Activated gamma-delta T cell (primary cell): ENCODE measurements at places on chromosomes 2 and 18.

GRCh38 chr2:168210895-168211570, 36.4 kb downstream of the STK39 start:
- no peak for DNase-seq

DNA sequence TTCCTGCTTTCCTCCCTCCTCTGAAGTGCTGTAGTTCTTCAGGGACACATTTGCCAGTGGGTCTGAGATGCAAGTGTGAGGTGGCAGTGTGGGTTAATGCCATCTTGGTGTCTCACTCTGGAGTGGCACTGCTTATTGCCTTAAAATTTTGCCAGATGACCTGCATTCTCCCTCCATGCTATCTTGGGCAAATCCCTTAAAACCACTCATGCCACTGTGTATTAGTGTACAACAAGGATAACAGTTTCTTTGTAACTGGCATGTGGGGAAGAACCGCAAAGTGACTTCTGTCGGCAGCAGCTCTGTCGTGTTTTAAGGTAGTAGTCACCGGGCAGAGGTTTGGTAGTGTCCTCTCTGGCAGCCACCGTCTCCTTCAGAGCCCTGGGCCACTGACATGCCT, 124.2 kb downstream of the NEDD4L start:
- no peak for DNase-seq

- DNase-seq: no peak
These were observed 18.8 kb downstream of the PROC start for GRCh38 chr2:127437056-127437455.

DNA sequence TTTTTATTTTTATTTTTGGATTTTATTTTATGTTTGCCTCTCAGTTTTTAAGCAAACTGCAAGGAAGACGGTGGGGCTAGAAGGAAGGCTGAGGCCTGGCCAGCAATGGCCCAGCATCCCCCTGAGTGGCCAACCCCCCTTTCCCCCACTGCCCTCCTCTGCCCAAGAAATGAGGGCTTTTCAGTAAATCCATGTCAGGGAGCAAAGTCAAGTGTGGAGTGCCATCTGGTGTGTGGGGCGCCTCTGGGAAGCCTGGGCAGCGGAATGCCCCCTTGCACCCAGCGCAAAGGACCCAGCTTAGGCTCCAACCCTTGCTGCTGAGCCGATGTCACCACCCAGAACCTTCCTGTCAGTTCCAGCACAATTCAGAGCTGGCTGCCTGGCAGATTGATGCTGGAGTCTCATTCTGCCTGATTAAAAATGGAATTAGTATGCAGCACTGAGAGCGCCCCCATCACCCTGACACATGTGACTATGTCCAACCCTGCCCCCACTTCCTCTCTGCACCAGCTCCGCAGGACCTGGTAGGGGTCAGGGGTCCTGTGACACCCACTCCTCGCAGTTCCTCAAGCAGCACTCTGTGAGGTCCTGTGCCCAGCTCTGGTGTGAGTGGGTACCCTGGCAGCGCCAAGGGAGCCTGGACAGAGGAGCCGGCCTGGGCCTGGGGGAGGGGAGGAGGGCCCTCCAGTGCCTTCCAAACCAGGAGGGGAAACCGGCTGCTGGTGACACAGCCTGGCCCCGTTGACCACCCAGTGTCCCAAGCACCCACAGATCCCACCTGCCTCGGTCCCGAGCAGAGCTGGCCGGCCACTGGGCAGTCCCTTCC, 9.2 kb upstream of the ALPP start:
- DNase-seq: no peak

GRCh38 chr2:217834057-217834620, 168.7 kb downstream of the TNS1 start:
- no peak for DNase-seq
